ENCODE measurements at places on chromosomes 6 and 20.

DNA sequence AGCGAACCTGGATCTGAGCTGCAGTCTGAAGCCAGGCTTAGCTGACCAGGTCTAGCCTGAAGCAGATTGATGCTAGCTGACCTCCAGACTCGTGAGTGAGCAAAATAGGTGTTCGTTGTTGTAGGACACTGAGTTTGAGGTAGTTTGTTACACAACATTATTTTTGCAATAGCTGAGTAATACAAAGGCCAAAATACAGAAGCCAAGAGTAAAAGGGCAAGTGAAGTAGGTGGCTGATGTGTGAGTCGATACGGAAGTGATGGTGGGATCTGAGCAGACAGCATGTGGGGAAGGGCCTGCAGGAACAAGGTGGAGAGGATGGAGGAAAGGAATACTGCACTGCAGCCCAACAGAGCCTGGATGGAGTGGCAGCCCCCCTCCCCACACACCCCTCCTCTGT, 8.5 kb upstream of the SPATS1 start:
- no peaks in the 10 kb centered on the region for H3K36me3 ChIP-seq
- H3K4me1 ChIP-seq: no peaks in the 10 kb centered on the region
- no peak overlapping the region for H3K4me3 ChIP-seq
- DNase-seq: no peak
- H3K27me3 ChIP-seq: peaks cover 61% of the 10 kb centered on the region

DNA sequence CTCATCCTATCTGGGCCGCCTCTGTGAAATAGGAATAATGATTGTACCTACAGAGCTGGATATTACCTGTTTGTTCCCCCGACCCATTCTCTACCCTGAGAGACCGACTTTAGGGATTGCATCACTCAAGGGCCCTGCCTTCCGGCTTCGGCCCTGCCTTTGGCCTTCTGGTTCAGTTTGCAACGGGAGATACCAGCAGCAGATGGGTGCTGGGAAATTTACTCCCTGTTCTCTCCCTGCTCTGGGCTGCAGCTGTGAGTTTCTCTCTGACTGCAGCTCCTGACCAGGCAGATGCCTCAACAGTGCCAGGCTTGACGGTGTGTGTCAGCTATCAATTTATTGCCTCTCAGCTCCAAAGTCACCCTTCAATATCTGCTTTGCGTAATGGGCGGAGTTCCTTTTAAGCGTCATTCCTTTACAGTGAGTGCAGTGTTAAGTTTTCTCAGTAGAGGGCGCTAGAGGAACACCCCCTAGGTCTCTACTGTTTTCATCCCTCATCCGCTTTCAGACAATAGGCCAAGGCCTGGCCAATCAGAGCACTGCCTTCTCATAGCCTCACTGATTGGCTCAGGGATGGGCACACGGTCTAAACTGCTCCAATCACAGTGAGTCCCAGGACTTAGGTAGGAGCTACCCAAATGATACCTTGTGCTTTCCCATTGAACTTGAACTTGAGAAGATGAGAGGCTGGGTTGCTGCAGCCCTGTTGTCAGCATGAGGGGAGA, 30.0 kb downstream of the KCNG1 start:
- peaks cover 23% of the 10 kb centered on the region for H3K27me3 ChIP-seq
- H3K4me1 ChIP-seq: peaks cover 8% of the 10 kb centered on the region
- H3K36me3 ChIP-seq: no peaks in the 10 kb centered on the region
- H3K4me3 ChIP-seq: no peak overlapping the region
- H3K27ac ChIP-seq: no peak overlapping the region

- H3K4me3 ChIP-seq: peak within 1 kb of the TSS; percentile 98
- H3K27me3 ChIP-seq: no peaks in the 10 kb centered on the region
- peak within 1 kb of the TSS; percentile 81 for H3K27ac ChIP-seq
- DNase-seq: peak; percentile 83
- H3K4me1 ChIP-seq: peaks cover 18% of the 10 kb centered on the region
These were observed at the start of gene ZFP64 for GRCh38 chr20:52191132-52191915. TSS of gene ZFP64 (minus strand) at chr20:52191779. CDS start at chr20:52191636, 143 bp downstream.

GRCh38 chr6:33794910-33795623, 6.1 kb upstream of the LEMD2 start:
- peaks cover 32% of the 10 kb centered on the region for H3K4me1 ChIP-seq
- H3K27me3 ChIP-seq: peaks cover 52% of the 10 kb centered on the region
- no peaks in the 10 kb centered on the region for H3K36me3 ChIP-seq
- no peak overlapping the region for H3K27ac ChIP-seq
- peak; percentile 40 for DNase-seq

DNA sequence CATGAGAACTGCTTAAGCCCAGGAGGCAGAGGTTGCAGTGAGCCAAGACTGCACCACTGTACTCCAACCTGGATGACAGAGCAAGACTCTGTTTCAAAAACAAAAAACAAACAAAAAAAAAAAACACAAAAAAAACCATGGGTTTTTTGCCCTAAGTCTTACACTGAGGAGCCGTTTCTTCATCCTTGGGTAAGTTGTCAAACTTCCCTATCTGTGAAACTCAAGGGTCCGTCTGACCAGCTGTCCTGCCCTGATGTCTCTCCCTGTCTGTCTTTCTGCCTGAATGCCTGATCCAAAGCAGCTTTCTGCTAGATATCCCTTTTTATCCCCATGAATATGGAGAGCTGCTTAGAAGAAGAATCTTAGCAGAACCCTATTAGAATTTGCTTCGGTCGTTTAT, 41.3 kb upstream of the CLDN20 start:
- H3K36me3 ChIP-seq: no peaks in the 10 kb centered on the region
- H3K4me3 ChIP-seq: no peak overlapping the region
- no peak for DNase-seq
- H3K27ac ChIP-seq: no peak overlapping the region
- H3K4me1 ChIP-seq: peaks cover 17% of the 10 kb centered on the region

DNA sequence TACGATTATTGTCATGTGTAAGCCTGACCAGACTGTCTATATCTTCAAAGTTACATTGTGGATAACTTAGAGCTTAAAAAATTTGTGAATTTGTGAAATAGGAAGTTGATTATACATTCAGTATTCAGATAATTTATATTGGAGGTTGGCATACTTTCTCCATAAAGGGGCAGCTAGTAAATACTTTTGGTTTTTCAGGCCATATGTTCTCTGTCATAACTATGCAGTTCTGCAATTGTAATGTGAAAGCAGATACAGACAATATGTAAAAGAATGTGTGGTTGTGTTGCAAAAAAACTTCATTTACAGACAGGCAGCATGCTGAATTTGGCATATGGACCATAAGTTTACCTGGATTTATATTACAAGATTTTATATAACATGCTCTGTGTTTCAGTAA, 29.3 kb downstream of the HSF2 start:
- H3K4me3 ChIP-seq: no peak overlapping the region
- H3K27me3 ChIP-seq: no peaks in the 10 kb centered on the region
- no peaks in the 10 kb centered on the region for H3K4me1 ChIP-seq
- H3K36me3 ChIP-seq: peaks cover 61% of the 10 kb centered on the region

GRCh38 chr6:154923199-154923869, 71.8 kb upstream of the TIAM2 start:
- H3K27me3 ChIP-seq: no peaks in the 10 kb centered on the region
- H3K4me1 ChIP-seq: peaks cover 12% of the 10 kb centered on the region
- no peak for DNase-seq
- H3K27ac ChIP-seq: no peak overlapping the region

DNA sequence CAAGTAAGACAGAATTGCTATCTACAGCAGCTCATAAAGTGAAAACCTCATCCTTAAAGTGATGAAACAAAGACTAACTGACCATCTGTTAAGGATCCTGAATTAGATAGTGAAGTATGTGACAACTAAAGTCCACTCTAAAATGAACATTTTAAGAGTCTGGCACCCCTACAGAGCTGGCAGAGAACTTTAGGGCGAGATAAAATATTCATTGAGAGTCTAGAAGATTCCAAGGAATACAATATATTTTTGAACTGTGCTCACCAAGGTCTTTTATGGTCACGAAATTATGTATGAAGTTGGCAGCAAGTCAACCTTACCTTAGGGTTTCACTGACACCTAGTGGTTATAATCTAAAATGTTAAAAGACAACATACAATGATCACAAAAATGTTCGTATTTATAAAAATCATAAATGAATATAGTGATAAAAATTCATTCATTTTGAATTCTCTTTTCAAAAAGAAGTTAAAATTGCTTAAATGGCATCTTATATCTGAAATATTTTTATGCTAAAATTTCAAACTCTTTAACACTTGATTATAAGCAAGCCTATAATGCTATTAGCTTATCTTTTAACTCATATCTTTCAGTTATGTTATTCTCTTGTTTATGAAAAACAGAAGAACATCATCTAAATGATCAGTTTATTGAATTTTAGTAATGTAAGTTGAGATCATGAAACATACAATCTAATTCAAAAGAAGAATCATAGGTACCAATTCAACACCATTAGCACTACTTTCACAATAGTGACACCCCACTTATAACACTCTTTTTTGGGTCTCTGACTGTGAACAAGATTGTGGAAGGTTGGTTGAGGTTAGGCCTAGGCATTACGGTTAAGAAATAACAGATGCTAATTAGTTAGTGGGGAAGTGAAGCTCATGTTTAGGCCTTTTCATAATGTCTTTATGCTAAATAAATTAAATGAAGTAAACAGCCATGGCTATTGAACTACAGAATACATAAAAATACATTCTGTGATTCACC, 27.5 kb downstream of the RSPH3 start:
- peak; percentile 47 for DNase-seq
- H3K4me1 ChIP-seq: no peaks in the 10 kb centered on the region
- H3K4me3 ChIP-seq: no peak overlapping the region

DNA sequence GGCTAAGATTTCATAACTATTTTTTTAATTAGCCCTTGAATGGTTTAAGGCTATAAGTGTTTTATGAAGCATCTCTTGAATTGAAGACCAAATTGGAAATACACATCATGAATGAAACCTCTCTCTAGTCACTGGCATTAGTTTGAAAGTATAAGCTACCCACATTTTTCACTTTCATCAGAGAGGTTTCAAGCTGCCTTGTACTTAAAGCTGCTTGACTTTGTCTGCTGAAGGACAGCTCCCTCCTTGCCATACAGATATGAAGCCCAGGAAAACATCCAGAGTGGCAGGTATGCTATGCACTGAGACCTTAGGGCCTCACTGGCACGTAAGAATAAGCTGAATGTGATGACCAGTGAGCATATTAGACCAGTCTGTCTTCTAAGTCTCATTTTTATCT, 62.7 kb downstream of the ELOVL2 start:
- H3K4me3 ChIP-seq: no peak overlapping the region
- no peaks in the 10 kb centered on the region for H3K36me3 ChIP-seq
- H3K27ac ChIP-seq: no peak overlapping the region
- no peak for DNase-seq
- H3K4me1 ChIP-seq: no peaks in the 10 kb centered on the region
- no peaks in the 10 kb centered on the region for H3K27me3 ChIP-seq

DNA sequence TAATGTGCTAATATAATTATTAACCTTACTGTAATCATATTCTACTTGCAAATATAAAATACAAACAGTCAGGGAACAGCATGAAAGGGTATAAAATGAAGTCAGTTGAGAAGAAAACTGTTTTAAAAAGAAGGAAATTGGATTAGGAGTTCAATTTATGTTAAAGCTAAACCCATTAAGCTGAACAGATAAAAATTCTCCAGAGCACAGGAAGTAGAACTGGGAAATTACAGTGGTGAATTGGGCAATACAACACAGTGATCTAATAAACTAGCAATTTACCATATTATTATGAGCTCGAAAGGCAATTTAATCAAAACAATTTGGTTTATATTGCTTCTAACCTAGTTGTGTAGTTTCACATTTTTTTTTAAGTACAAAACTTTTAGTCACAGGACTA, 407.4 kb upstream of the RGS17 start:
- no peak for DNase-seq
- H3K36me3 ChIP-seq: no peaks in the 10 kb centered on the region
- H3K27ac ChIP-seq: no peak overlapping the region
- no peak overlapping the region for H3K4me3 ChIP-seq

DNA sequence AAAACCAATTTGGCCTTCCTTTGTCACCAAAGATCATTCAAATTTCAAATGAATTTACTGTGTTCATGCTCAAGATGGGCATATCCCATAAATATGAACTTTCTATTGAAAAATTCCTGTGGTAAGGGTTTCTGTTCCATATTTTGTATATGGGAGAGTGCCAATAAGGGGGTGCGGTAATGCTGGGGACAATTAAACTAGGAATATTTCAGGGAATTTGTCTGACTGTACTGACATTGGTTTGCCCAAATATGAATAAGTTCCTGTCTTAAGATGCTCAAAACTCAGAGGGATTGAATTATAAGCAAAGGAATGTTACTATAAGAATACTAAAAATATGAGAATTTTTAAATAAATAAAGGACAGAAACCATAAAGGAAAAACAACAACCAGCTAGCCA, 553.0 kb upstream of the MARCKS start:
- H3K36me3 ChIP-seq: no peaks in the 10 kb centered on the region
- peaks cover 9% of the 10 kb centered on the region for H3K4me1 ChIP-seq
- no peak overlapping the region for H3K4me3 ChIP-seq

DNA sequence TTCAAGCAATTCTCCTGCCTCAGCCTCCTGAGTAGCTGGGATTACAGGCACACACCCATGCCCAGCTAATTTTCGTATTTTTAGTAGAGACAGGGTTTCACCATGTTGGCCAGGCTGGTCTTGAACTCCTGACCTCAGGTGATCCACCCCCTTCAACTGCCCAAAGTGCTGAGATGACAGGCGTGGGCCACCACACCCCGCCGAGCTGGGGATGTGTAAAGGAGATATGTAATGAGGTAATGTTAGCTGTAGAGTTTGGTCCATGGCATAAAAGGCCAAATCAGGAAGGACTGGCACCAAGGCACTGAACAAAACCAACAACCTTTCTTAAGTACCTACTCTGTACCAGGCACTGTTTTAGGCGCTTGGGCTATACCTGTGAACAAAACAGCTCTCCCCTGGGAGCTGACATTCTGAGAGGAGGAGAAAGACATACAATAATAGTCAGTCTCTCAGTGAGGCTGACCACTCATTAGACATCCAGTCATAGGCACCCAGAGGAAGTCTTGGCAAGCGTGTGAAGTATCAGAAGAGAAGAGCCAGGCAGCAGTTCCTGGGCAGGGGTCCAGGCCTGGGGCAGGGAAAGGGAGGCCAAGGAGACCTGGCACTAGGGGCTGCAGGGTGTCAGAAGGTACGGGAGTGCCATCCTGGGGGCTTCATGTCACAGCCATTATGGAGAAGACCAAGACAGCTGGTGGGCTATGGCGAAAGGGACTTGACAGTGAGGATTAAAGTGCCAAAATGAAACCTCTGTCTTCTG, 164.8 kb upstream of the DTNBP1 start:
- no peak for DNase-seq
- H3K36me3 ChIP-seq: no peaks in the 10 kb centered on the region
- H3K27ac ChIP-seq: no peak overlapping the region
- no peaks in the 10 kb centered on the region for H3K27me3 ChIP-seq
- no peaks in the 10 kb centered on the region for H3K4me1 ChIP-seq

DNA sequence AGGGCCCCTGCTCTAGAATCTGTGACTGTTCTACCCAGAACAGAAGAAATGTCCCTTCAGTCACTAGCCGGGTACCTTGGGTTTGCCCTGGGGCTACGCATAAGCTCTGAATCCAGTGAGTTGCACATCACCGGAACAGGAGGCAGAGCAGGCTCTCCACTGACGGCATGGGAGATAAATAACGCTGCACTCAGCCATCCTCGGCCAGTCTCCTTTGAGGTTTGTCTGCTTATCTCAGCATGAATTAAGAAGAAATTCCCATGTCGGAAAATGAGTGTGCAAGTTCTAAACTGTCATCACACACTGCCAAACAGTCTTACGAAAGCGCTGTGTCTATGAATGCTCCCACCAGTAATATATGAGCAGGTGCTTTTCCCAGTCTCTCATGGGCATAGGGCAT, 90.8 kb downstream of the FAM50B start:
- no peaks in the 10 kb centered on the region for H3K36me3 ChIP-seq
- H3K27ac ChIP-seq: no peak overlapping the region
- no peak overlapping the region for H3K4me3 ChIP-seq
- no peaks in the 10 kb centered on the region for H3K4me1 ChIP-seq

Measured in HepG2 (cell line).